ENCODE measurements at places on chromosomes 4 and X.

DNA sequence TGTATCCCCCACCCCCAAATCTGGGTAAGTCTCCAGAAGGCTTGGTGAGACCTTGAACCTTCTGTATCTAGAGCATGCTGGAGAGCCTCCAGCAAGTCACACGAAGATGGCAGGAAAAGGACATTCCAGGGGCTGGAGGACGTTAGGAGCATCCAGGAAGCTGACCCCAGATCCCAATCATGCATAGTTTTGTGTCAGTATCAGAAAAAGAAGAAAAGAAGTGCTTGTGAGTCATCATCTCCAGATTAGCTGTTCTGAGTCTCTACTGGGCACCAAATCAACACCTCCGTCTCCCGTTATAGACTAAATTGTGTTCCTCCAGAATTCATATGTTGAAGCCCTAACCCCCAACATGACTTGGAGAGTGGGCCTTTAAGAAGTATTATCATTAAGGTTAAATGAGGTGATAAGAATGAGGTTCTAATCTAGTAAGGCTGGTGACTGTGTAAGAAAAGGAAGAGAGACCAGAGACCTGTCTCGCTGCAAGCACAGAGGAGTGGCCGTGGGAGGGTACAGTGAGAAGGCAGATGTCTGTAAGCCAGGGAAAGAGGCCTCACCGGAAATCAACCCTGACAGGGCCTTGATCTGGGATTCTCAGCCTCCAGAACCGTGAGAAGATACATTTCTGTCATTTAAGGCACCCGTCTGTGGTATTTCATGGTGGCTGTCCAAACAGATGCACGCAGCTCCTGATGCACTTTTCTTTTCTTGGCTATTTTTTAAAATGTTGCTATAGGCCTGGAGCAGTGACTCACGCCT lies 38.1 kb upstream of the CLDN24 start:
- DNase-seq = no peak

DNA sequence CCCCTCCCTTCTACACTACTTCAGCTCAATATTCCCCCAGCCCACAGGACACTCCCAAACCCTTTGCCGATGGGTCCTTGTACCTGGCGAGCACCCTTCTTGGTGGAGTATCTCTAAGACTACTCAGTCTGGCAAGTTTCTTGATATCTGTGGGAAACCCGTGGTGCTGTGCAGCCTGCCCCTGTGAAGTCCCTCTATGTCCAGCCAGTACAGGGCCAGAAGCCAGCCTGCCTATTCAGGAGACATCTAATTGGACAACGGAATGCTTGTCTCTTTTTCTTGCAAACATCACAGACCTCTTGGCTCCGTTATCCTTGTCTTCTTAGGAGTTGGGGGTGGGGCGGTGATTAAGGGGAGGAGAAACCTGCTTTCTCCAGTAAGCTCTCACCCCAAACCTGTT lies 3.7 kb upstream of the IGFBP7 start:
- no peak for DNase-seq

DNA sequence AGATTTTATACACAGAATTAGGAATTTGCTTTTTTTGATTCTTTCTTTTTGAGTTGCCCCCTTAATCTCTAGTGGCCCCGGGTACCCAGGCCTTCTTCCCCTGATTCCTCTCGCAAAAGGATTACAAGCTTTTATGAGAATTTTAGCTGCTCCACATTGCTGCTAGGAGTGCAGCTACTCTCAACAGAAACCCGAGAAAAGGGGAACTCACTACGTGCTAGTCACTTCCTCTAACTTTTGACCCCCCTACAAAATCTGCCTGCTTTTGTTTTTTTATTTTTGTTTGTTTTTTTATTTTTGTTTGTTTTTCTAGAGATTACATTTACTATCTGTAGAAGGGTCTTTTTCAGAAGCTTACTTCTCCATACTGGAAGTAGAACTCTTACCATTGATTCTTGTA lies 64.1 kb downstream of the ZNF81 start:
- DNase-seq = no peak

DNA sequence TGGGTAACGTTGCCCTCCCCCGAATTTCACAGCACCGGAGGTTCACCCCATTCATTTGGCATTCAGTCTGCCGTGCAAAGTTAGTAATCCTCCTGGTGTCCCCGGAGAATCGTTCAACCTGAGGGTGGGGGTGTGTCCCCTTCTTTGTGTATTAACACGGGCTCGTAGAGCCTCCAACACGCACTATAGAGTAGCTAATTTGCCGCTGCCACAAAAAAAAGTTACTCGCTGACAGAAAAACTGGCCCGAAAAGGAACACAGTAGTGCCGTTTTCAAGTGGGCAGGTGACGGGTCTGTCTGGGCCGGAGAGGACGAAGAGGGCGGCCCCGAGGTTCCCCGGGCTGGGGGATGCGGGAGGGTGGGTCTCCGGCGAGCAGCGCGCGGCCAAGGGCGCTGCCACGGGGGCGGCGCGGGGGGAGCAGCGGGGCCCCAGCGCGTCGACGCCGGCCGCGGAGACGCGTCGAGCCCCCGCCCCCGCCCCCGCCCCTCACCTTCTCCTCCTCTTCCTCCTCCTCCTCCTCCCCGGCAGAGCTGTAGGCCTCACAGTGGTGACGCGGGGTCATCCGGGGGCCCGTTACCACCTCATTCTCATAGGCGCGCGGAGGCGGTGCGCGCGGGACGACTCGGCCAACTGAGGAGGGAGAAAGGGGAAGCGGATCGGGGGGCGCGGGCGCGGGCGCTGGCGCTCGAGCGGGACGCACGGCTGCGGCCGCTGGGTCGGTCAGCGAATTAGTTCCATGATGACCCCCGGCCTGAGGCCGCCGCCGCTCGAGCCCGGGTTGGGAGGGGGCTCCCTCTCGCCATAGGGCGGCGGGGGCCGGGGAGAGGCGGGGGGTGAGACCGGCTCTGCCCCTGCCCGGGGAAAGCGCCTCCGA lies 571 bp downstream of the CCNI start:
- DNase-seq = peak; percentile 78

DNA sequence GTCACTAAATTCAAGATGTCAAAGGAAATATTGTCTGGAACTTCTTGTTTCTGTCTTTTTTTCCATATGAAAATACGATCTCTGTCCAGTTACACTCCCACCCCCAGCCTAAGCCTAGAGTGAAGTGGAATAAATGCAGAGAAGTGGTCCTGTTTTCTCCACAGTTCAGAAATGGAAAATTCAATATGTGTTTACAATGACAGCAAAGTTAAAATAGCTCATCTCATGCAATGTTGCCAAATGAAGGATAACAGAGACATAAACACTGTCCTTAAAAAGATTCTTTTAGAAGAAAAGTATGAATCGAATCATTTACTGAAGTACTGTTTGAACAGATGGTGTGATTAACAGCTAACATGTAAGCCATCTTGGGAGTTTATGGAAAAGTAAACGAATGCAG lies 160.8 kb upstream of the STK26 start:
- no peak for DNase-seq

- DNase-seq = no peak
Measured at GRCh38 chr4:25246680-25247611, 13.1 kb downstream of the PI4K2B start.

Data from naive thymus-derived CD8-positive, alpha-beta T cell (primary cell).